Right cardiac atrium (tissue), 5 donors: ENCODE measurements at places on chromosomes 2 and 18. TPM values are rescaled to one million over a fixed set of nuclear protein-coding genes. Genes with fewer than 3 reads are reported as not detected.

Gene HOXD11
- not detected for total RNA-seq

Gene GAL3ST2
- 0.23 TPM for total RNA-seq

Gene ZNF638
- total RNA-seq: 81.6 TPM

Gene DNAJC5G
- 3.0 TPM for total RNA-seq

Gene ATP8B1
- total RNA-seq: 9.0 TPM

Gene GAD1
- not detected for total RNA-seq

Gene RNASEH1
- total RNA-seq: 19.6 TPM
